Stimulated activated CD8-positive, alpha-beta memory T cell treated with anti-CD3 and anti-CD28 coated beads, Interleukin-15, amount 100 ng/mL, for 24 hours (primary cell): ENCODE measurements at places on chromosomes 4 and X.
A peak's percentile ranks its signal among the peaks of the same experiment; 100 is the strongest.

- DNase-seq: no peak
These were observed 333.8 kb downstream of the DMD start for GRCh38 chrX:32877592-32877991.

DNA sequence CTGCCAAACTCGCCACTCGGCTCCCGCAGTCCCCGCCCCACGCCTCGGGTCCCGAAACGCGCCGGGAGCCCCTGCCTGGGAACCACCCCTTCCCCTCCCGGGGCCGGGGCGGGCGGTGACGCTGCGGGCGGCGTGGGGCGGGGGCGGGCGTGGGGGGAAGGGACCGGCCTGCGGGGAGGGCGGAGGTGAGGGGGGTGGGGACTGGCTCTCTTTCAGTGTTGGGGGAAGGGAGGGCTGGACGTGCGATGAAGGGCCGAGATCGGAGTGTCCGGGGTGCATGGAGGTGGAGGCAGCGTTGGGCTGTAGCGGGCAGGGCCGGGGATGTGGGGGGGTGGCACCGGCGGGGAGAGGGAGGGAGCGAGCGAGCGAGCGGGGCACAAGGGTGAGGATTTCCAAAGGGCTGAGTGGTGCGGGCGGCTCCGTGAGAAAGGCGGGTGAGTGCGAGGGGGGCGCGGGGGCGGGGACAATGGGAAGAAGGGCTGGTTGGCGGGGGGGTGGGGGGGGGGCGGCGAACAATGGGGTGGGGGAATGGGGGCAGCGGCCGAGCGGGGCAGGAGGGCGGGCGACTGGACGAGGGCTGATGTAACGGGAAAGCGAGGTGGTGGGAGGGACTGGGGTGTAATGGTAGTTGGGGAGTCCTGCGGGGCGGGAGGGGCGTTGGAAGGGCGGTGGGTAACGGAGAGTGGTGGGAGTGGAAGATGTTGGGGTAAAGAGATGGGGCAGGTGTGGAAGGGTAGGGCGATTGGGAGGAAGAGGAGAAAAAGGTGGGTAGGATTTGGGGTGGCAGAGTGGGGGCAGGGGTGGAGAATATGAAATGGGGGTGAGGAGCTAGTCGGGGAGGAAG is 578 bp downstream of the DCUN1D4 start:
- peak; percentile 35 for DNase-seq

DNA sequence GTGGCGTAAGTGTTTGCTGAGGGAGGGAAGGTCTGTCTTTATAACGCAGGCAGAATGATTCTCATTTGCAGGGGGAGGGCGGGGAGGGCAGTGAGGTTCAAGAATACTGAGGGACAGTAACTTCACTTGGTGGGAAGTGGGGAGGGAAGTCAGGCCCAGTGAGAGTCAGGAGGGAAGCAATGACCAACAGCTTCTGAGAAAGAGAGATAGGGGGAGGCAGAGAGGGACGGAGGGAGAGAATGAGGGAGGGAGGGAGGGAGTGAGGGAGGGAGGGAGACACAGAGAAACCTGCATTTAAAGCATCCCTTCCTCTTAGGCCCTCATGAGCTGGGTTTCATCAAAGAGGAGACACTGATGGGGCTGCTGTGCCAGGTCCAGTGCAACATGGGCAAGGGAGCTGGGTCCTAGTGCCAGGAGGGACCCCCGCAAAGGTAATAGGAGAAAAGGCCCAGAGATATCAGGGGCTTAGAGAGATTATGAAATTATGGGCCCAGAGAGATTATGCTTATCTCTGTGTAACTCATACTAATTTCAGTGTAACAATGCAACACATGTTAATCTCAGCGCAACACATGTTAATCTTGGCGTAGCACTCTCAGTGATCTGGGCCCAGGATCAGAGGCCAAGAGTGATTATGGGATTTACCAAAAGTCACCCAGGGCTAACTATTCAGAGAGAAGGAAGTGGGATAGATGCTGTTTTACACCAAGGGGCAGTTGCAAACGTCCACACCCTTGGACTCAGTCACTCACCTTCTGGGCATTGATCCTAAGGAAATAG is 112.1 kb downstream of the DRD5 start:
- DNase-seq: no peak

DNA sequence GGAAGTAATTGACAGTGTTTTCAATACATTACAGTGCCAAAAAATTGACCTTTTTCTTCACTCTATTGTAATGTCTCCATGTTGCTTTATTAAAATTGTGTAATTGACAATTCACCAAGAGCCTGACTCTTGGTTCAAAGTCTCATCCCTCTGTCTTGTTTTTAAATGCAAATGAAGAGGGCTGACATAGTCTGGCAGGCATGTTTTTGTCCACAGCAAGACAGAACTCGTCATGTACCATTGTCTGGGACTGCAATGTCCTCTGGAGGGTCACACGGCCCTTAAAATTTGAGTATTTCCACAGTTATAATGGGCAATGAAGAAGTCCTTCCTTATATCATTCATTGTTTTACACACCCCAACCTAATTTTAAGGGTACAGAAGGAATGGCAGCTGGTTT is 38.0 kb upstream of the FBXW7 start:
- DNase-seq: no peak

- no peak for DNase-seq
These were observed 143.0 kb downstream of the STIM2 start for GRCh38 chr4:27003642-27004113.

- no peak for DNase-seq
These were observed 675.8 kb upstream of the SLIT2 start for GRCh38 chr4:19575924-19576323.

DNA sequence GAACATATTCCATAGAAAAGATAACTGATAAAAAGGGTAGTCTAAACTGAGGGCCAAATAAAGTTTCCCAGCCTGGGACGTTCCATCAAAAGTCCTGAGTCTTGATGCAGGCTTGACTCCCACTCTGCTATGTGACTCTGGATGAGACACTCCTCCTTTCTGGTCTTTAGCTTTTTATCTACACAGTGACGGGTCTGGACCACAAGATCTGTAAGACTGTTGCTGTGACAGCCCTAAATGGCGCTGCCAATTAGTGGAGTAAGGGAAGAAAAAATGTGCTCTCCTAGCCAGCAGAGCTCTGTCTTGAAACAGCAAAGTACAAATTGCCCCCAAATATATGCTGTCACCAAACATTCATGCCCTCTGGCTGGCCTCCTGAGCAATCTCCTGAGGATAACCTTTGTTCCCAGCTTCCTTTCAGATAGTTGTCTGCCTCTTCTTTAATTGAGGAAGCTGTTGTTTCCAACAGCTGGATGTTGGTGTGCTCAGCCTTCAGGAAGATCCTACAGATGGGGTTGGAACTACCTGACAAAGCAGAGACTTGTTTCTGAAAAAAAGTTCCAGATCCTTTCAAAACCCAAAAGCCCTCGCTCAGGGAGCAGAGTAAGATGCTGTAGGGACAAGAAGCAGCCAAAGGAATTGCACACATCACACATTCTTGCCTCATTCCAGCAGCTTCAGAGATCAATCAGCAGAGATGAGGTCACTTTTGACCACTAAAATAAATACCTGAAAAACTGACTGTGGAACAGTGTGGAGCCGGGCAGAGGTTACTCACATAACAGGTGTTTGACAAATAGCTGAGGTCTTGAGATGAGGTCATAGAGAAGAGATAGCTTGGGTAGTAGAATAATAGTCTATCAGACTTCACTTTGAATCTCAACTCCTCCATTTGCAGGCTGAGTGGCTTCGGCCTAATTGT is 383.4 kb upstream of the FGF13 start:
- no peak for DNase-seq

DNA sequence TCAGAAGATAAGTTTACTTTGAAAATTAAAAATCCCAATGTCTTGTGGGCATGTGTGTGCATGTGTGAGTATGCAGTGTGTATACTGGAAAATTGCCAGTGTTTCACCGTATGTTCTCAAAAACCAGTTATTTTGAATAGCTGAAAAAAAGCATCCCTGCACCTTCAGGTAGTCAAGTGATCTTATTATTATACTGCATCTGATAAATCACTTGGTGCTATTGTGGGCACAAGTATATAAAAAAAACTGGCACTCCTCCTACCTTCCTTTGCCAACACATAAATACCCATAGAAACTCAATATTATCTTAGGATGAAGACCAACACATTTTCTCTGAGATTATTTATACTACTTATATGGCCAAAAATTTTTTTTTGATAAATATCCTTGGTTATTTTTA is 91.5 kb upstream of the MAP9 start:
- DNase-seq: no peak

- DNase-seq: no peak
These were observed 22.5 kb upstream of the MSANTD1 start for GRCh38 chr4:3226467-3226866.

DNA sequence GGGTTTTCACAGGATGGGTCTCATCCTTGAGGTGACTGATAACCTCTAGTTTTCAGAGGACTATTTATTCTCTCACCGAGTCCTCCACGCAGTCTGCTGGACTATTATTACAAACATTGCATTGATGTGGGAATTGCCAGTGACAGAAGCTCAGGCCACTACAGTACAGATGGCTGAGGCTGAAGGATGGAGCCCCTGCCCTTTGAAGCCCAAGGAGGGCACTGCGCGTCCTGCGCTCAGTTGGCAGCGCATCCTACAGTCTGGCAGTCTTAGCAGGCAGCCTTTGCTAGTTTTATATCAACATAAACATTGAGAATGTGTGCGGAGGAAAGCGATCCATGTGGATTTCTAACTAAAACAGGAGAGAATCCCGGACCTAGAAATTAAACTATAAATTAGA is 1.5 kb upstream of the RELL1 start:
- no peak for DNase-seq

GRCh38 chrX:110454336-110454735 is 95.7 kb downstream of the RTL9 start:
- DNase-seq: no peak

DNA sequence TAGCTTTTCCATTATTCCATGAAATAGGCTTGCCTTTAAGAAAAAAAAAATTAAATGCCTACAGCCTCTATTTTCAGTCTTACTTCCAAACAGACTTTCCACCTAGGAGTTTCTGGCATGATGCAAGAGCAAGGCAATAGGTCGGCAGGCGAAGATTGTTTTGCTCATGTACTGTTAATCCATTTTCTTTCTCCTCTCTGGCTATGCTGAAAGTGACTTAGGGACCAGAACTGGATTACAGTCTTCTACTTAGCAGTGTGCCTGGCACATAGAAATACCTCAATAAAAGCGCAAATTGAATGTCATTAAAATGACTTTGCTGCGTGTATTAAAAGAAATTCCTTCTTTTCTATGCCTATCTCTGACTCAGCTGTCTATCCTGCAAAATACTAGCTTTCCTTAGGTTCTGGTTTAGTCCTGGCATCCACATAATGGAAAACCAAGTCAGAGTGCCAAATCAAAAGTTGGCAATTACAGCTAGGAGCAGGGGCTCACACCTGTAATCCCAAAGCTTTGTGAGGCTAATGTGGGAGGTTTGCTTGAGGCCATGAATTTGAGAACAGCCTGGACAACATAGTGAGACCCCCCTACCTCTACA is 51.9 kb downstream of the CC2D2A start:
- no peak for DNase-seq

DNA sequence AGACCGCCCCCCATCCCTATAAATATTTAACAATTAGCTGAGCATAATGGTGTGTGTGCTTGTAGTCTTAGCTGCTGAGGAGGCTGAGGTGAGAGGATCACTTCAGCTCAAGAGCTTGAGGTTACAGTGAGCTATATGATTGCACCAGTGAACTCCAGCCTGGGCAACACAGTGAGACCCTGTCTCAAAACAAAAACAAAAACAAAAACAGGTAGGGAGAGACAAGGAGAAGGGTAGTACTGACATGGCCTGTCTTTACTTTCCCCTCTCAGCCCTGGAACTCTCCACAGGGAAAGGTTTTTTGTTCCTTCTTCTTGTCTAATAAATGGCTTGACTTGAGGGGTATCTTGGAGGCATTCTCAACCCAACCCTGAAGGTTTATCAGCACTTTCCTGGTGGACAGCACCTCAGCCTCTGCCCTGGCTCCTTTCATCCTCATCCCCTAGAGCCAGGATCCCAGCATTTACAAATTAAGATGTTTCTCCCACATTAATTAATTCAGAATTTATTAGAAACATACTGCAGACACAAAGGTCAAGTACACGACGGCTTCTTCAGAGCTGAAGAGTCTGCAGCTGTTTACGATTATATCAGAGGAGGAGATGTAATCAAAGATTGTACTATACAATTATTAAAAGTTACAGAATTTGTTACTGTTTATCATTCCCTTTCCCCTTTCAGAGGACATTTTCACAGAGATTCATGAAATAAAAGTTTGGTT is 131.8 kb downstream of the AFF1 start:
- DNase-seq: no peak

DNA sequence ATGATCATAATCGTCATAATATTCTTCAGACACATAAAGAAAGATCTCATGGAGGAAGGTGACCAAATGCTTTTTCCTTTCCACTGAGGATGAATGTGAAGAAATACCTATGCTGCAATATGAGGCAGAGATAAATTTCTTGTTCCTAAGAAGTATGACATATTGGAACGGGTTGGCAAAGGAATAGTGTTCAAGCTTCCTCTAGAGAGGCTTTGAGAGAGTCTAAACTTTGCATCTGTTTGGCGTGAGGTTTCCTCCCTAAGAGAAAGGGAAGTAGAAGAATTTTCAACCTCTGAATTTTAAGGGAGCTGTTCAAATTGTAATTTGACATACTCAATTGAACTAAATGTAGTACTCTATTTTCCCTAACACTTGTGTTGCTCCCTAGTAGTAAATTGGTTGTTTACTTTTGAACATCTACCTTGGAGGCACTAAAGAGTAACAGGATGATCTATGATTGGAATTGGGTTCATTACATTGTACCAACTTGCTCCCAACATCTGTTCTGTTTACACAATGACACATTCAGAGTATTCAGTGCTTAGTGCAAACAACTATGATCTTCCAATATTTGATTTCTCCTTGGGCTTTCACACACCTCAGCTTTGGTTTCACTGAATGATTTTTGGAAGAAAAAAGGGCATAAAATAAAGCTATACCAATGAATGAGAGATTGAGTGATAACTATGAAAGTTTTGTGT is 122.0 kb downstream of the CORIN start:
- DNase-seq: no peak

GRCh38 chr4:189301692-189302091 is 639.0 kb upstream of the FRG1 start:
- no peak for DNase-seq

- DNase-seq: no peak
These were observed 919.2 kb downstream of the STIM2 start for GRCh38 chr4:27779827-27780226.

DNA sequence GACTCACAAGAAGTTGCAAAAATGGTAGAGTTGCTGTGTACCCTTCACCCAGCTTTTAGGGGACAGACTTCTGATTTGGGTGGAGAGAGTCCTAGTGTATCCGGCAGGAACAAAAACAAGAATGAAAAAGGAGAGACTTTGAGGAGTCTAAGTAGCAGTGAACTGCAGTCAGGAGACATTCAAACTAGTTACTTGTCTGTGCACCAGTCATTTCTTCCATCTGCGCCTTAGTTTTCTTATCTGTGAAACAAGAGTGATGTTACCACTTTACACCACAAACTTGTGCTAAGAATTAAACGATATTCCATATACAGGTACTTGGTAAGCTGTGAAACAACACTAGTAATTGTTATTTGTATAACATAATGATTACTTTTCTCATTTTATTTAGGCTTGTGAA is 47.3 kb downstream of the SH2D1A start:
- no peak for DNase-seq
